ENCODE measurements at places on chromosomes 2 and 18.

DNA sequence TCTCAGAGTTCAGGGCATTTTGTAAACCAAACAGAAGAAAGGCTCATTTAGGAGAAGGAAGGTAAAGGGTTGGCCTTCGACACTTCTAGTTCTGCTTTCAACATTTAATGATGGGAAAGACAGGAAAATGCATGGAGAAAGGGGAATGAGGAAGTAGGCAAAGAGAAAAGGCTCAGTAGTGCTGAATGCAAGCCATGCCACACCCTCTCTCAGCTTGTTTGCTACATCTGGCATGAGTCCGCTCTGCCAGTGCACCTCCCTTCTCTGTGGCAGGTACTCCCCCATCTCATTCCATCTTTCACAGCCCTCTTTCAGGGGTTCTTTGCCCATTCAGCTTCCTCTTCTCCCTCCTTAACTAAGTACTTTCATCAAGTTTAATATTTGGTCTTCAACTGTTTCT lies 120.9 kb upstream of the ITGB6 start:
- DNase-seq: no peak

DNA sequence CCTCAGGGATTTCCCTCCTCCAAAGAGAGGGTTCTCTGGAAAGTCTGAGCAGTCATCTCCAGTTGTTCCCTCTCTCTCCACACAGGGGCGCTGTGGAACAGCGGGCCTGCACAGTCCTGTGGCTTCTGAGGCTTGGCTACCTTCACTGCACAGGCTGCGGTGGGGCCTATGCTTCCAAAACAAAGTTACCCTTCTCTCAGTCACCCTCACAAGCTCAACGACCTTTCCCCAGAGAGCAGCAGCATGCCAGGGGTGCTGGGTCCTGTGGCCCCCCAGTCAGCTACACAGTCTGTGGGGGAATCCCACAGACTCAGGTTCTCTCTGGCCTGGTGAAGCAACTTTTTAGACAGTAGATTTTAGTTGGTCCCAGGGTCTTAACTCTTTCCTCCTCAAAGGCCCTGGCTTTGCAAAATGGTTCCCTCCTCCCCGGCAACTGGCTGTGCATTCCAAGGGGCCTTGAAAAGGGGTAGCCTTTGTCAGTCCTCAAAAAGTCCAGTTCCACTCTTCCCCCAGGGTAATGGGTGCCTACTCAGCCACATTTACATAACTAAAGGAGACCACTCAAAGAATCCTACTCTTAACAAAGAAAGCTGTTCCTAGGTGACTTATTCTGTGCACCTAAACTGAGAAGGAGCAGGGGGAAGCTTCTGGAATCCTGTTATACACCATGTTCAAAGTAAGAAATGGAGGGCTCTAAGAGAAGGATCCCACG lies 14.9 kb downstream of the B3GNT7 start:
- no peak for DNase-seq

DNA sequence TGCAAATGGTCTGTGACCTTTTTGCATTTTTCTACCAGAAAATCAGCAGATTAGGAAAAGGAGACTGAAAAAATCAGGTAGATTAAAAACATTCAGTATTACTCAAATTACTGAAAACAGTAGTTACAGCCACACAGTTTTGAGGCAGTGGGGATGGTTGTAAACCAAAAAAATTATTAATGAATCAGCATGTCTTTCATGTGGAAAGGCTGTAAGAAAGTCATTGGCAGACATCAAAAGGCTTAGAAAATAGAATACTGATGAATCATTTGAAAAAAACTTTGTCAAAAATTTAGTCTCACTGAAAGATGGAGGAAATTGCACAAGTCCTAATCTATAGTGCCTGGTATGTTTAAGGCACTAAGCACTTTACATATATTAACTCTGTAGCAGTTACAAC lies 133.9 kb upstream of the GCFC2 start:
- DNase-seq: no peak

DNA sequence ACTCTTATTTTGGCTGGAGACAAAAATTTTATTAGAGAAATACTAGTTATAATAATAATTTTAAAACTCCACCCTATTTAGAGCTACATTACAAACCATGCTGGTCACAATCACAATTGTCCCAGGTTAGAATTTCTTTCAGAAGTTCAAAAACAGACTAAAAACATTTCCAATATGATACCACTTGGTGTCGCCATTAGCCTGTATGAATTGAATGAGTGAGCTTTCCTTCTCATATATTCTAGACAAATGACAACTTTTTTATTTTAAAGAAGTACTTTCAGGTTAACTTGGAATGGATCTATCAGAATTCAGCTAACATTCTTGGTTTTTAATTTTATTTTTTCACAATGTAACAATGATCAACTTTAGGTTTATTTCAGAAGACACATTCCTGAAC lies 48.0 kb downstream of the SERPINB8 start:
- no peak for DNase-seq

DNA sequence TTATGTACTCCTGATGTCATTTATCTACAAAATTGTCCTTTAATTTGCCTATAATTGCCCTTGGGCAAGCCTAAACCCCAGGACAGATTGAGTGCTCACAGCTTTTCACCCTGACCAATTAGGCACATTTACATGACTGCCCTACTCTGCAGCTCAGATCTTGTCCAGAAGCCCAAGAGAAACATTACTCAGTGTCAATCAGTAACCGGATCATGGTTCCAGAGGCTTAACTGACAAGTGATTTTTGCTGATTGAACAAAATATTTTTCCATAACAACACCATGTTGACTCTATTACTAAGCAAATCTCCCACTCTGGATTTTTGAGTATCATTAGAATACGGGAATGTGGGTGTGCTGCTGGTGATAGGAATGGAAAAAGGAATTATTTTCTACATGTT lies 465.4 kb upstream of the TNP1 start:
- no peak for DNase-seq

- no peak for DNase-seq
These were observed 23.9 kb downstream of the DYSF start for GRCh38 chr2:71477231-71477691.
